ENCODE measurements at places on chromosomes 2 and 18.

- no peak for DNase-seq
Observed at GRCh38 chr18:7618891-7619442, 51.9 kb downstream of the PTPRM start.

DNA sequence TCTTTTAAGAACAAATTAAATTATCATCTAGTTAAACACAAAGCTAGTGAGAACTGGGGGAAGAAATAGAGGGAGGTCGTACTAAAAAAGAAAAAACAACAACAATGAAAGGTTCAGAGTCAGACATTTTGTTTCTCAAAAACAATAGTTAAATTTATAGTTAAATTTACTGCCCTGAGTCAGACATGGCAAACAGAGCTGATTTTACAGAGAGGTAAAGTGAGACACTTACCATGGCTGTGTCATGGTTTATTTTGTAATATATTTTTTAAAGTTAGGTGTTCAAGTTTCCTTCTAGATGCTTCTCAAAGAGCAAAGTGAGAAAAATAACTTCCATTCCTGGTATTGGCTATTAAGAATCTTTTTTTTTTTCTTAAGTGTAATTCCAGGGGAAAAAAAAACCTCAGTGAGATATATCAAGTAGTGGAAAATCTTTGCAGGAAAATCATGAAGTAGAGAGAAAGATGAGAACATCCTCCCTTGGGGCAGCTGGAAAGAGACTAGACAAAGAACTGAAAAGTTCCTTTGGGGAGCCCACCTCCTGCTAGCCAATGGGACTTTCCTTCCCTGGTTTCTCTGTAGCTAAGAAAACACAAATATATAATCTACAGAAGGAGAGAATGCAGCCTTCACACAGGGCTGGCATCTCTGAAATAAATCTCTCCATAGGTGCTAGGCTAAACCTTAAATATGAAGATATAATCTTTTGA lies 12.3 kb downstream of the KLF7 start:
- DNase-seq, result no peak

DNA sequence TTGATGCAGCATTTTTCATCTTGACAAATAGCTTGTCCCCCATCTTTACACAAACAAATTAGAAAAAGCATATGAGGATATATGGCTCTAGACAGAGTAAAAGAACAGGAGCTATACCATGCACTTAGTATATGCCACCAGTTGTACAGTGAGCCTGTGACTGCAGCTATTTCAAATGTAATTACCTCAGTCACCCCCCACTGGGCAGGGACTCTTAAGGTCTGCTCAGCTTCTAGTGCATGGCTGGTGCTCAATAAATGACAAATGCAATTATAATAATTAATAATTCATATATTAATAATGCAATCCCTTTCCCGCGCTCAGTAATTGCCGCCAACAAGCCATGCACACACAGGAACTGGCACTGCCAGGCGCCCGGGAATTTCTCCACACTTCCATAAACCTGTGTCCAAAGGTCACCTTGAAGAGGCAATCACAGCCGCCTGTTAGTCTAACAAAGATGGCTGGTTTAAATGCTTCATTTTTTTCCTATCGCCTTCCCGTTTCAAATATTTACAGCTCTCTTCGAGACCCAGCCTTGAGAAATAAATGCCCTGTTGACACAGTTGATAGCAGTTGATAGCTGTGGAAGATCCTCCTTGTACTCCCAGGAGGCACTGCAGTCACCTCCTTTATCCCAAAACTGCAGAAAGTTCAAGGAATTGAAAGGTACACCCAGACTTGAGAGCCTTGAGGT lies 156.6 kb downstream of the INO80D start:
- no peak for DNase-seq

GRCh38 chr2:213834746-213835145 lies 550.5 kb downstream of the SPAG16 start:
- DNase-seq, result no peak

DNA sequence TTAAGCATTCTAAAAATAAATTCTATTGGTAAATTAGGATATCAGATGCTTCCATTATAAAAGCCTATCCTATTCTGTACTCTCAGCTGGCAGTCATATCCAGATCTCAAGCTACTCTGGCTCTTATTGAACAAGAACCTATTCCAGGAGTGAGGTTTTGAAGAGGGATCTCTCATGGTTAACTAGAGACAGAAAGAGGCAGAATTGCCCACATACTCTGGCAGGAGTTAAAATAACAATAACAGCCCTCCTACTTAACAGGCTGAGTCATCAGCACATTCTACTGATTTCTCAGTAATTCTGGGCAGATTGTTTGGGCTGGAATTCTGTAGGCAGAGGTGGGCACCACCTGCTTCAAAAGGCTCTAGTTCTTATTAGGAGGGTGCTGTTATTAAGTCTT lies 142.0 kb upstream of the UNC80 start:
- no peak for DNase-seq
